ENCODE measurements at places on chromosomes 11 and 22.

GRCh38 chr11:116209255-116209654 lies 563.5 kb downstream of the BUD13 start:
- no peak for DNase-seq

- no peak for DNase-seq
These were observed 367.6 kb downstream of the TMEM135 start for GRCh38 chr11:87405356-87405755.

DNA sequence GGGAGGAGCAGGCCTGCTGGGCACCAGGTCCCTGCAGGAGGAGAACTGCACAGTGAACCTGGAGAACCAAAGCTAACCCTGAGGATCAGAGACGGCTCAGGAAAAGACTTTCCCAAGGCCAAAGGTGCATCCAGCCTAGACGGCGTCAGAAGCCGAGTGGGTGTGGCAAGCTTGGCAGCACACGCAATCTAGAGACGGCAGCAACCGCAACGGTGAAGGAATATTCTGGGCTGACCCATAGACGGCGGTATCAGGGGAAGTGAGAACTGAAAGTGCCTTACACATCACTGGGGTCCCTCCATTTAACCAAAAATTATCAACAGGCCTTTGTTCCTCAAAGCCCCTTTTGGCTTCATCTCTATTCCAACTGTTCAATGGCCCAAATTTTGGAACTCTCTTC lies 26.2 kb downstream of the SPATA19 start:
- DNase-seq, result no peak

DNA sequence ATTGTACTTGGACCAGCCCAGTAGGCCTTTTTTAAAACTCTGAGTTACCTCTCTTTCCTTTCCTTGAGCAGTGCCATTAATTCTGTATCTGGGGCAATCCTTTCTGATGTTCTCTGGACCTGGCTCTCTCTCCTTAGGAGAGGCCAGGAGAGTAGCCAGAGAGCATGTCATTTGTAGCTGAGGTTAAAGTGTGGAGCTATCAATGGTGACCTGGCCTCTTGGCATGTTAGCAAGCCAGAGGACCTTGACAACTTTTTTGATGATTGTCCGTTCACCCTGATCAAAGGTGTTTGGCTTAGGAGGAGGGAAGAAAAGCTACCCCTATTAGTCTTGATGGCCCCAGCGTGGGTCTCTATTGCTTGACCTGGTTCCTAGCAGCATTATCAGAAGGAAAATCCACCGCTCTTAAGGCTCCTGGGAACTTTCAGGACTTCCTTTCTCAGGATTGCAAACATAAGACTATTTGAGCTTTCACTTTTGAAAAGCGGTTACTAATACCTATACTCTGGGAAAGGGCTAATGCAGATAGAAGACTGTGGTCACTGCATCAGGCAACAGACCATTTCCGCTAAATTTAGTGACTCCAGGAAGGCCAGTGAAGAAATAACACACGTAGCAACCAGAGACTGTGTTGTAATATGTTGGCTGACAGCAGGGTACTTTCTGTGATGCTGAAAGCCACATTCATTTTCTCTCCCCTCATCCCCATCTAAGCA lies 18.2 kb downstream of the LIMK2 start:
- no peak for DNase-seq

- no peak for DNase-seq
These were observed 187.8 kb downstream of the SNX19 start for GRCh38 chr11:130728185-130729180.

DNA sequence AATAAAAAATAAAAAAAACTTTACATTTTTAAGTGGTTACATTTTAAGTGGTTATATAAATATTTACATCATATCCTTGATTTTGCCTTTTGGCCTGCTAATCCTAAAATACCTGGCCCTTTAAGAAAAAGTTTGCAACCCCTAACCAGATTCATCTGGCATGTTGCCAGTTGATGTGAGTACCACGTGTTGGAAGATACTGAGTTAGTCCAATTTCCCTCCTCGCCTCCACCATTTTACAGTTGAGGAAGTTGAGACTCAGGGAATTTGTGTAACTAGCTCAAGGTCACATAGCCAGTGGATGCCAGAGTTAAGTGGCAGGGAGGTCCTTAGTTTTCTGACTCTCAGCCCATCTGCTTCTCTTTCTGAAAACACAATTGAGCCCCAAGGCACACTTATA lies 5.1 kb downstream of the ELF5 start:
- no peak for DNase-seq

GRCh38 chr22:19823902-19824211 lies 30.8 kb downstream of the GNB1L start:
- DNase-seq, result no peak

Measured in stimulated activated CD4-positive, alpha-beta T cell treated with anti-CD3 and anti-CD28 coated beads, Interleukin-2, amount 100 ng/mL, for 24 hours (primary cell).